Stimulated activated CD8-positive, alpha-beta memory T cell treated with anti-CD3 and anti-CD28 coated beads, Interleukin-4, amount 100 ng/mL, for 1 hour (primary cell): ENCODE measurements at places on chromosomes 6 and 20.
A peak's percentile ranks its signal among the peaks of the same experiment; 100 is the strongest.

DNA sequence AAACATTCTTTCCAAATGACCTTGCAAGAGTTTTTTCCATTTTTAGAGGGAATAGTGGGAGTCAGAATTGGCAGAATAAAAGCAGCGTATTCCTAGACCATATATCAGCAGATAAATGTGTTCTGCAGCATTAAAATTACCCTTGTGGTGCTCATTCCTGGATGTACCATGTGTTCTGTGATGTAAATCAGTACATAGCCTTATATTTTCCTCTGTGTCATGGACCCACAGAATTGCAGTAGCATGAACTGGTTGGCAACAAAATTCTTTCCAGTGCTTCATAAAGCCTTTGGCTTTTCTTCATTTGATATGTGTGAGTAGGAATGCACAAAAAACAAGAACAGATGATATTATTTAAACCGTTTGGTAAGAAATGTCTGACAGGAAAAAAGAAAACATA is 32.5 kb downstream of the ANKEF1 start:
- DNase-seq: no peak

DNA sequence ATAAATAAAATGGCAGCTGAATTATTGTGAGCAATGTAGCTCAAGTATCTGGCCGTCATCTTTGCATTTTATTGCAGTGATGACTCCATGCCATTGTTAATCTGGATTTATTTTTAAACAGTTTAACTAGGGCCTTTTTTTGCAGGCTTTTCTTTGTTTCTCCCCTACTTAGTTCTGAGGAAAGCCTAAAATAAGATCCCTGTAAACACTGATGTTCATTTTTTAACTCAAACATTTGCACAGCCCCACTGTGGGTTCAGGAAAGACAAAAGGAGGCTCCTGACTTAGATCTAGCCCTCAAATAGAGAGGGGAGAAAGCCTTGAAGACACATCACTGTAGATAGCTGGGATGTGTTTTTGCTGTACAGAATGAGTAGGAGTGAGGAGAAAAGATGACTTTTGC is 69.2 kb downstream of the PLEKHG1 start:
- no peak for DNase-seq

DNA sequence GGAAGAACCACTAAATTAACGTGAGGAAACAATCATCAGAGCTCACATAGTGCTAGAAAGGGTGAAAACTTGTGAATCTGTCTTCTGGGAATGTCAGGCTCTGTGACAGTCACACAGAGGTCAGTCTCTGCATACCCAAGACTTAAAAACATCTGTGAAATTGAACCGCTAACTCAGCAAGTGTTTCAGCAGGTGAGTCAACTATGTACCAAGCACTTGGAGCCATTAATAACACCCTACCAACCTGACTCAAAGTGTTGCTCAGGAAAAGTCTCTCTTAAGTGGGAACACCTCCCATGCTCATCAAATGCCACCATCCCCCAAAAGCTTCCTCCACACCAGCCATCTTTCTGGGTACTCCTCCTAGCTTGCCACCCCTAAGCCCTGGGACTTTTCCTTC is 92.3 kb upstream of the CARMIL1 start:
- DNase-seq: no peak

GRCh38 chr6:130178692-130179091 is 44.1 kb downstream of the SAMD3 start:
- no peak for DNase-seq

GRCh38 chr6:84016029-84016428 is 17.5 kb upstream of the MRAP2 start:
- no peak for DNase-seq

DNA sequence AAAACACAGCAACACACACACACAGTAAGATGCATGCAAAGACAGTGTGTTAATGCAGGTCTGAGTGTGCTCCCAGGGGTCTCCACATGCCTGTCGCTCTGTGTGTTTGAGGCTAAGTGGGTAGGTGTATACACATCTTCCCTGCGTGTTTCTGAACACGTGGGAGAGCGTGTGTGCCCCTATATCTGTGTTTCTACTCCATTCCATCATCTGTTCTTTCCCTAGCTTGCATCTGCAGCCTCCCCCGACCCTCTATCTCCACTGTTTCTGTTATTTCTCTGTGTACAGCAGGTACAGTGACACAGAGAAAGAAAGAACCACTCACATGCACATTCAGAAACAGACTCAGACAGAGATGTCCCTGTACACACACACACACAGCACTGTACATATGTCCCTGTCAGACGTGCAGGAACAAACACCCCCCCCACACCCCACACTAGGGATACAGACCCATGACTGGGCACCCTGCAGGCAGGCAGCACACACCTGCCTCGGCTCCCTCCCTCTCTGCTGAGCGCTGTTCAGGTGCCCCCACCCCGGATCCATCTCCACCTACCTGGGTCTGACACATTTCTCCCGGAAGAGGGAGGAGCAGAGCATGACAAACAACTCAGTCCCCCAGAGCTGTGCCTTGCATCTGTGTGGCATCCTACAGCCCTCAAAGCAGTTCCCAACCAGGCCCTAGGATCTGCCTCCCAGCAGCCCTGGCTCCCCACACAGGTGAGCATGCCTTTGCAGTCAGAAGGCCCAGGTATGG is 27.6 kb downstream of the KCNK15 start:
- DNase-seq: no peak

- DNase-seq: no peak
These were observed 2.5 kb downstream of the RIPOR2 start for GRCh38 chr6:24933266-24933665.

GRCh38 chr6:17907406-17908229 is 79.8 kb downstream of the KIF13A start:
- DNase-seq: no peak

DNA sequence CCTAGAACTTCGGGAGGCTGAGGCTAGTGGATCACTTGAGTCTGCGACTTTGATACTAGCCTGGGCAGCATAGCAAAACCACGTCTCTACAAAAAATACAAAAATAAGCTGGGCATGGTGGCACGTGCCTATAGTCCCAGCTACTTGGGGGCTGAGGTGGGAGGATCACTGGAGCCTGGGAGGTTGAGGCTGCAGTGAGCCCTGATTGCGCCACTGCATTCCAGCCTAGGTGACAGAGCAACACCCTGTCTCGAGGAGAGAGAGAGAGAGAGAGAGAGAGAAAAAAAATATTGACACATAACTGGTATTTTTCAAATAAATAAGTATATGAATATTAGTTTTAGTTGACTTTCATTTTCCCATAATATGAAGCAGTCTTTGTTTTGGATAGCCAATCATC is 222.2 kb downstream of the BTBD9 start:
- DNase-seq: no peak

DNA sequence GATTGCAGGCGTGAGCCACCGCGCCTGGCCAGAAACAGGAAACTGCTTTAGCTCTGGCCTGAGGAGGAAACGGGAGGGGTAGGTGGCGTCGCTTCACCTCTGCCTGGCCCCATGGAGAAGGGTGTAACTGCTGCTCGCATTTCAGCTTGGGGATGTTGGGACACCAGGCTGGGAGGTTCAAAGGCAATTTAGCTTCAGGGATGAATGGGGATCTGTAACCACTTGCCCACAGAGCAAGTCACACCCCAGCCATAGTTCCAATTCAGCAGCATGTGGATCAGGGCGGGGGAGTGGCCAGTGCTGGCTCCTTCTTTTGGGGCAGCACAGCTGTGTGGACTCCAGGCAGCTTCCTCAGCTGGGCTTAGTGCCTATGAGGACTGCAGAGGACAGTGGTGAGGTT is 34.8 kb upstream of the NUP153 start:
- no peak for DNase-seq

- peak; percentile 92 for DNase-seq
These were observed at the start of gene RBM39 for GRCh38 chr20:35741892-35742740. TSS of gene RBM39 (minus strand) at chr20:35742260. CDS start at chr20:35740874, 1,386 bp downstream.

DNA sequence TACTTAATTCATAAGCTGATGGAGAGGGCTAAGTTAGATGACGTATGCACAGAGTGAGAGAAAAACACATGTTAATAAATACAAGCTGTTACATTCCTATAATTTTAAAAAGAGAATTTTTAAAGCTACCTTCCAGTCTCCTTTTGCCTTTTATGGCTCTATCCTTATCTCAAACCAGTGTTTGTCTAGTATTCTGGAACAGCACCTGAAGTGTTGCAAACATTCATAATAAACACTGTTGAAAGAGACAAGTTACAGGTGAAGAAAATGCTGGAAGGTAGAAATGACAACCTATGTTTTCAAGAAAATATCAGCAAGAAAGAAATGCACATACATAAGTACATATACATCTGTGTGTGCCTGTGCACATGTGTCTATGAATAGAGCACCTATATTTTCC is 409.1 kb downstream of the PKHD1 start:
- no peak for DNase-seq

DNA sequence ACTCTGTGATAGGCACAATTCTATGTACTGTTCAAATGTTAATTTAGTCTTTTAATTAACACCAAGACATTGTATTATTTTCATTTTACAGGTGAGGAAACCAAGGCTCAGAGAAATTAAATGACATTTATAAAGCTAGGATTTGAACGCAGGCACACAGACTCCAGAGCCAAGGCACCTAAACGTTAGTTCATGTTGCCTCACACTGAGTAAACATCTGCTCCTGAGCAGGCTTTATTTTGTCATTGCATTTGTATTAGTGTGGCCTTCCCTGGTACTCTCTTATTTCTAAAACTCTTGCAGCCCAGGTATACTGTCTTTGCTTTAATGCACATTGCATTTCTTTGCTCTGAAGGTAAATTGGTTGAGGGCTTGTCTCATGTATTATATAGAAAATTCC is 263.1 kb upstream of the FLRT3 start:
- no peak for DNase-seq

GRCh38 chr6:45838451-45838850 is 177.2 kb downstream of the CLIC5 start:
- DNase-seq: no peak

- no peak for DNase-seq
These were observed 492 bp upstream of the RNF39 start for GRCh38 chr6:30075790-30076732.

DNA sequence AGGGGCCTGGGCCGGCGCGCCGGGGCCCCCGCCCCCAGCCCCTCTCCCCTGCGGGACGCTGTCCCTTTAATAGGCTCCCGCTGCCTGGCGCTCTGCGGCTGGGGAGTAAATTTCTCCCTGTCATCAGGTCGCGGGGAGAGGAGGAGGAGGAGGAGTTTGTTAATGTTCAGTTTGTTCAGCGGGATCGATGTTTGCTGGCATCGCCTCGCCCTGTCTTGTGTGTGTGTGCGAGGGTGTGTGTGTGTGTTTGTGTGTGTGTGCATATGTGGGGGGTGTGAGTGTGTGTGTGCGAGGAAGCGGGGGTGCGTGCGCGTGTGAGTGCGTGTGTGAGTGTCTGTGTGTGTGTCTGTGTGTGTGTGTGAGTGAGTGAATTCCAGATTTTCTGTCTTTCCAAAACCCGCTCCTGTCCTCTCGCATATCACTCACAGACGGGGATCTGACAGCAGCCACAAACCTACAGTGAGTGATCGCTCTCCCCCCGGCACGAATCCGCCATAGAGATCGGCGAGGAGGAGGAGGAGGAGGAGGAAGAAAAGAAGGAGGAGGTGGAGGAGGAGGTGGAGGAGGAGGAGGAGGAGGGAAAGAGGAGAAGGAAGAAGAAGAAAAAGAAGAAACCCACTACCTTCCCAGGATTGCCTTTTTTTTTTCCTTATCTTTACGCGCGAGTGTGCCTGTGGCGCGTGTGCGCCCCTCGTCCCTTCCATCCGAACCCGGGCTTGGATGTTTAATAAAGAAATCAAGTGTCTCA is at the start of gene TSHZ2:
TSHZ2 (plus strand) TSS at position 169 of the 748 bp plus-strand sequence. CDS start 936 bp downstream, outside the sequence.
- no peak for DNase-seq

DNA sequence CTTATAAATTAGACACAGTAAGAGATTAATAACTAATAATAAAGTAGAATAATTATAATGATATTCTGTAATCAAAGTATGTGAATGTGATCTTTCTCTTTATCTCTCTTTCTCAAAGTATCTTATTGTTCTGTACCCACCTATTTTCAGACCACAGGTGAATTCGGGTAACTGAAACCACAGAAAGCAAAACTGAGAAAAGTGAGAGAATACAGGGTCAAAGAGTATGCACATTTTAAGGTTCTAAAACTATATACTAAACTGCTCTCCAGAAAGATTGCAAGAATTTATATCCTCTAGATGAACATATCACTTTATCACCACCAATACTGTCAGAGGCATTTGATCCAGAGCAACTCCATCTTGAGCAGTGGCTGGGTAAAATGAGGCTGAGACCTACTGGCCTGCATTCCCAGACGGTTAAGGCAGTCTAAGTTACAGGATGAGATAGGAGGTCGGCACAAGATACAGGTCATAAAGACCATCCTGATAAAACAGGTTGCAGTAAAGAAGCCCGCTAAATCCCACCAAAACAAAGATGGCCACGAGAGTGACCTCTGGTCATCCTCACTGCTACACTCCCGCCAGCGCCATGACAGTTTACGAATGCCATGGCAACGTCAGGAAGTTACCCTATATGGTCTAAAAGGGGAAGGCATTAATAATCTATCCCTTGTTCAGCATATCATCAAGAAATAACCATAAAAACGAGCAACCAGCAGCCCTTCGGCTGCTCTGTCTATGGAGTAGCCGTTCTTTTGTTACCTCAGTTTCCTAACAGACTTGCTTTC is 211.3 kb downstream of the PTPRT start:
- DNase-seq: no peak

- DNase-seq: no peak
These were observed 29.5 kb upstream of the PKIB start for GRCh38 chr6:122580737-122581136.
